ENCODE measurements at places on chromosomes 11 and 22.

DNA sequence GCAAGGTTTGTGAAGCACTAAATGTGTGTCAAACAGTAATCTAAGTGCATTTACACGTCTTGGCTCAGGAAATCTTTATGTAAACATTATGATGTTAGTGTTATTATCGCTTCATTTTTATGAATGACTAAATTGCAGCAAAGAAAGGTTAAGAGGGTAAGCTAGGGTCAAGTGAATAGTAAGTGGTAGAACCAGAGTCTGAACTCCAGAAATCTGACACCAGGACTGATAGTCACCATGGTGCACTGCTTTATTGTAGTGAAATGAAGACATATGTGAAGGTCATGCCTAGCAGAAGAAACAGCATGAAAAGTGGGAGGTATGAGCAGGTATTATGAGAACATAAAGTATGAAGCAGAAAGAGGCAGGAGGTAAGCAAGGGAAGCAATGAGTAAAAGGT lies 368.7 kb upstream of the TENM4 start:
- no peak for DNase-seq

GRCh38 chr22:50439871-50440331 lies 34.9 kb downstream of the SBF1 start:
- DNase-seq: no peak

DNA sequence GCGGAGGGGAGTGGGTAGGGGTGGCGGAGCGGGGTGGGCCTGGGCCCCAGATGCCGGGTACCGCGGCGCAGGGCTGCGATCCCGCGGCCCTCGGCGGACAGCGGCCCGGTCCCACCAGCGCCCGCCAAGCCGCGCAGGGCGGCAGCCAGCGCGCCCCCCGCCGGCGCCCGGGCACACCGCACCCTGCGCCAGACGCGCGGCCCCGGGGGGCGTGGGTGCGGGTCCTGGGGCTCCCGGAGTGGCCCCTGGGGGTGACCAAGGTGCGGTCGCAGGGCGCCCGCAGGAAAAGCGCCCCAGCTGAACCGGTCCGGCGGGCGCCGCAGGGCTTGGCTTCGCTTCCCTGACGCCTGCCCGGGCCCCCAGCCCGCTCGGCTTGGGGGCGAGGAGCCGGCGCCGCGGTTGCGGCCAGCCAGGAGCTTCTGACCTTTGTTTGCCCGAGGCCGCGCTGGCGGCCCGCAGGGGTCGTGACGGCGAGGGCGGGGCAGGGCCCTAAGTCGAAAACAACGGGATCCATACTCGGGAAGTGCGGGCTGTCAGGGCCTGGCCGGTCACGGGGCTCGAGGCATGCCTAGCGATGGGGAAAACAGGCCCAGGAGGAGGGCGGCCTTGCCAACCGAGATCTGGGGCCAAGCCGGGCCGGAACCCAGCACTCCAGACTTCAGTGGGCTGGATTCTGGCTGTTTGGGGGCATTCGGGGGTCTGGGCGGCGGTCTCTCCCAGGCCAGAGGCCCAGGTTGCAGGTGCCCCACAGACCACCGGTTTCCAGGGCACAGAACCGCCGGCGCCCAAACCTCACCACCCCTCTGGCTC lies 581 bp upstream of the AP5B1 start:
- DNase-seq: no peak

- DNase-seq: no peak
Observed at GRCh38 chr11:96658436-96658835, 268.6 kb downstream of the JRKL start.
